ENCODE measurements at places on chromosomes 5 and 9.

DNA sequence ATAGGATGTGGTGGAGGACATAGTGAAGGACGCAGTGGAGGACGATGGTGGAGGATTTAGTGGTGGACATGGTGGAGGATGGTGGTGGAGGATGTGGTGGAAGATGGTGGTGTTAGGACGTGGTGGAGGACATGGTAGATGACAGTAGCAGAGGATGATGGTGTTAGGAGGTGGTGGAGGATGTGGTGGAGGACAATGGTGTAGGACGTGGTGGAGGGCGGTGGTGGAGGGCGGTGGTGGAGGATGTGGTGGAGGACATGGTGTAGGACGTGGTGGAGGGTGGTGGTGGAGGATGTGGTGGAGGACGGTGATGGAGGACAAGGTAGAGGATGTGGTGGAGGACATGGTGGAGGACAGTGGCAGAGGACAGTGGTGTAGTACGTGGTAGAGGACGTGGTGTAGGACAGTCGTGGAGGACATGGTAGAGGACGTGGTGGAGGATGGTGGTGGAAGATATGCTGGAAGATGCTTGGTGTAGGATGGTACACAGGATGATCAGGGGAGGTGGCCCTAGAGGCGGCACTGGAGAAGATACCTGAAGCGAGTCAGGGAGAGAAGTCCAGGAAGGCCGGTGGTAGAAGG lies 68.7 kb downstream of the S1PR3 start:
- DNase-seq, result no peak

GRCh38 chr5:126192226-126192625 lies 231.0 kb upstream of the GRAMD2B start:
- DNase-seq, result no peak

DNA sequence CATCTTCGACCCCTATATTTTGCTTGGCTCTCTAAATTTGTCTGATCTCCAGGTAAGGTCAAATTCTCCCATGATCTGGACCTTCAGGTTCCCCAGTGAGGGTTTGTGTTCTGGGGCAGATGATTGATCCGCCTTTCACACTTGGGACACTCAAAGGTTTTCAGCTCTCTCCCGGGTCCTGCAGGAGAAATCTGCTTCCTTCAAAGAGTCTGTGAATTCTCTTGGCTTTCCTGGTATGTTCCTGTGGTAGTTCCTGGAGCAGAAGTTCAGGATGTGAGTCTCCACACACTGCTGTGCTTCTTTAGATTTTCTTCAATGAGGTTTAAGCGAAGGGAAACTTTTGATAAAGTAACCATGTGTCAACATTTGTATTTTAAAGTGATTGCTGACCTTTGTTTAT lies 318.0 kb downstream of the TAF11L14 start:
- no peak for DNase-seq

DNA sequence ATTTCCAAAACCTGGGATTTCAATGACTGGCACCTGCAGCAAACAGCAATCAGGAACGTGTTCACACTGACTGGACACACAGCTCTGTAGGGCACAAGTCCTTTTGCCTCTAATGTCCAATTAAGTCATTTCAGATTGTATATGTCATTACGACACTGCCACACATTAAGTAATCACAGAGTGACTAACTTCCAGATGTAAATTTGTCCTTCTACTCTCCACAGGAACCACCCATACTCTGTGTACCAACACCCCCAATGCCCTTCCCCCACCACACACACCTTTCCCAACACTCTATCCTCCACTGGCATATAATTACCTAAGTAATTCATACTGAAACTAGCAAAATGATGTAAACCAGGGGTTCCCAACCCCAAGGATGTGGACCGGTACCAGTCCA lies 30.5 kb downstream of the LARS1 start:
- DNase-seq, result no peak

- DNase-seq, result no peak
Observed at GRCh38 chr9:93658184-93658925, 82.0 kb downstream of the PHF2 start.

GRCh38 chr9:133996531-133997520 lies 4.7 kb upstream of the VAV2 start:
- no peak for DNase-seq

DNA sequence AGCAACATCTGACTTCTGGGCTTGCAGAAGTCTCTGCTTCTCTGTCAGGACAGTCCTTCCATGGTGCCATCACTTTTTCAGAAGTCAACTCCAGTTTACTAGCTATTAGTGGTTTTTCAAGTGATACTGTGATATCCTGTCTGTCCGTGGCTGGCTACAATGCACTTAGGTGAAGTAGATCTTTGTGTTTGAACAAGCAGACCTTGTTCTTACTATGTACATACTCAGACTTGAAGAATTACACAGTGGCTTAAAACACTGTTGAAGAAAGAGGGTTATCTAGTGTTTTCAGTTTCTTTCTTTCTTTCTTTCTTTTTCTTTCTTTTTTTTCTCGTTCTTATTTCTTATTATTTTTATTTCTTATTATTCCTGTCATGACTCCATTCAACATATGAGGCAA lies 228.7 kb downstream of the NTRK2 start:
- no peak for DNase-seq

GRCh38 chr9:23258569-23258968 lies 567.5 kb downstream of the ELAVL2 start:
- no peak for DNase-seq

DNA sequence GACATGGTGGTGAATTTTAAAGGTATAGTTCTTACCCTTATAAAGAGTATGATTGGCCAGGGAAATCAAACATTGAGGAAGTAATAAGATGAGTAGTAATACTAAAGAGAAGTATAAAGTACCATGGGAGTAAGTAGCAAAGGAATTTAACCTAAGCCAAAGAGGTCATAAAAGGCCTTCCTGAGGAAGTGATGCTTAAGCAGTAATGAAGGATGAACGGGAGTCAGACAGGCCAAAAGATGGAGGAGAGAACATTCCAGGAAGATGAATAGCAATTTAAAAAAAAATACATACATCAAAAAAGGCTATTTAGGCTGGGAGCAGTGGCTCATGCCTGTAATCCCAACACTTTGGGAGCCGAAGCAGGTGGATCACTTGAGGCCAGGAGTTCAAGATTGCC lies 29.0 kb downstream of the KLHL3 start:
- no peak for DNase-seq

DNA sequence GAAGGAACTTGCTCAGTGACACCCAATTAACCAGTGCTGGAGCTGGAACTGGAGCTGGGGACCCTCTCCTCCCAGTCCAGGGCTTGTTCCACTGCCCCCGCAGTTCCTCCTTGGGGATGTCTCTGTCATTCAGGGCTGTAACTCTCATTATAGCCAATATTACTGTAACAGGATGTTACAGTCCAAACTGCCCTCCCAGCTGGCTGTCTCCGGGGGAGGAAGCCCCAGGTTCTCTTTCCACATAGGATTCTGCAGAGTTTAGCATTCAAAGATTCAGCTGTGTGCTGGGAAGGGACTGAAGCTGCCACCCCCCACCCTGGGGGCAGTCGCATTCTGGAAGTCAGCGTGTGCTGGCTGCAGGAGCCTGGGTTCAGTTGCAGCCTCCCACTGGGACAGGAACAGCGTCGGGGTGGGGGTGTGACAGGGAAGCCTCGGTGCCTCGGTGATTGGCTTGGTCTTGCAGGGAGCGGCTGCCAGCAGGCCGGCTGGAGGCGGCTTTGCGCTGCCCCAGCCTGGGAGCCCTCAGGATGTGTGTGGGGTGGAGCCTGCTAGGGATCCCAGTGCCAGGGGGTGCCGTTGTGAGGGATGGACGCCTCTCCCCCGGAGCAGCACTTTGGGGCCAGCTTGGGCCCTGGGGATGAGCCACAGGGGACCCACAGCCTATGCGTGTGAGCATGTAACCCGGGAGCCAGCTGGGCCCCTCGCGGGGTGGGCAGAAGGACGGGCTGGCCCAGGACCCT lies 101.1 kb downstream of the RGS3 start:
- DNase-seq, result no peak

DNA sequence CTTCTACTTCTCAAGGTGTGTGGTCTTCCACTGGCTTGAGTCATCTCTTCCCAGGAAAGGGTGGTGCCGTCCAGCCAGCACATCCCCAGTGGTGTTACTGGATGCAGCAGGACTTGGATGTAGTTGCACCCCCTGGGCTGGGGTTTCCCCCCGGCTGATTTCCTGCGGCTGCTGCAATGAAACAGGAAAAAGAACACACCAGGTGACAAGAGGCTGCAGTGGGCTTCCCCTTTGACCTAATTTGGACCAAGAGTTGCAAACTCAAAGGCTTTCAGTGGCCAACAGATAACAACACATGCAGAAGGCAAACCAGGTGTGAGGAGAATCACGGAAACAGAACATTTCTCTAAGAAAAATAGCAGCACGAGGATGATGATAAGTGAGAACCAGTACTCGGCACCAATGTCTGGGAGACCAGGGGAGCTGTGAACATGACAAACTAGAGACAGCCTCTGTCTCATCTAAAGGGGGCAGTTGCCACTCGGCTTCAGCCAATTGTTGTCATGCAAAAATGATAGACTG lies 83.7 kb downstream of the PDE6A start:
- DNase-seq, result no peak

- no peak for DNase-seq
Observed at GRCh38 chr5:98705841-98706240, 67.6 kb upstream of the RGMB start.
